ENCODE measurements at places on chromosomes 1 and 21.
A peak's percentile ranks its signal among the peaks of the same experiment; 100 is the strongest.

GRCh38 chr1:222877854-222878253 lies 63.0 kb downstream of the DISP1 start:
- no peak for DNase-seq

DNA sequence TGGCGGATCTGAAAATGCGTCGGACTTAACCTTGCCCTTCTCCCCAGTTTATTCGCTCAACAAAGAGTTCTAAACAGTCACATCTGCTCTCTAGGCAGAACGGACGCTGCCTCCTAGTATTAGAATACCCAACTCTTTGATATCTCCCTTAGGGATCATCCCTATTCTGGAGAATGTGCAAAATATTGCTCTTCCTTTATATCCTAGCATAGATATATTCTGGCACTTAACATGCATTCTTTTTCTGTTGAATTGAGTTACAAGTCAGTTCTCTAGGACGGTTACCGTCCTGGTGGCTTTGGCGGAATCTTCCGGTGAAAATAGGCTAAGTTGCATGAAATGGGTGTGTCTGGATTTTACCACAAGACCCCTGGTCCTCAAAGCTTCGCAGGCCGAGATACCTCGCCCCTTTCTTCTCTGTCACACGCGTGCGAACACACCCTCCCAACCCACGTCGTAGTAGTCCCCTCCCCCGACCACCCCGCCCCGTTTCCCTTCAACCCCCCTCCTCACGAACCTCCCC lies 501 bp upstream of the DNAJC6 start:
- DNase-seq: no peak

- DNase-seq: no peak
Observed at GRCh38 chr21:37915497-37915911, 753 bp downstream of the KCNJ6 start.

DNA sequence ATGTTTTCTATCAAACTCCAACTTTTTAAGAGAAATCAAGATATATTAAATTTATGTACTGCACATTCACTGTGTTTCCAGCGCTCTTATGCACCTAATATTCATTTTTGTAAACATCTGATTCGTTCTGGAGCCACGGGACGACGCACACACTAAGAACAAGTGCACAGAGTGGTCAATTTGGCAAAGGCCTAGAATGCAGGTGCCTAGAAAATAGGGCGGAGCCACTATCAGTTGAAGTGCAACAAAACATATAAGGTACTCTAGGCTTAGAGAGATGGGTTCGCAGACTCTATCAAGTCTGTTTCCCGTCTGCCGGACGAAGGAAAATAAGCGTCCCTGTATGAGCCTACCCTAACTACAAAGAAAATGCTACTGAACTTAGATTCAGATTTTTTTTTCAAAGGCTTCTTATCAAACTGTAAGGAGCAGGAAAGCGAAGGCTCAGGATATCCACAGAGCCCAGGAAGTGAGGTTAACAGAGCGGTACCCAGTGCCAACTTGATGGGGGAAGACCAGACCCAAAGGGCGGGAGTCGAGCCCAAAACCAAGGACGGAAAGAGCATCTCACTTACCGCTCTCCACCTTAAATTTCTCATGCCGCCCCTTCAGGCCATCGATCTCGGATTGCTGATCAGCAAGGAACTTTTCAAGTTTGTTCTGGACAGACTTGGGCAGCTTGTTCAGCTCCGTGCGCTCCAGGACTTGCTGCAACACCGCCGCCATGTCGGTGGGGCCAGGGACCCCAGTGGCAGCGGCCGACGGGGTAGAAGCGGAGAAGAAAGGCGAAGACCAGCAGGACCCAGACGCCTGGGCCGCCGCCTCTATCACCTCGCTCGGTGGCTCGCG lies 526 bp downstream of the TPR start:
- DNase-seq: peak; percentile 59

GRCh38 chr21:15928686-15929425 lies 199.1 kb downstream of the USP25 start:
- no peak for DNase-seq

DNA sequence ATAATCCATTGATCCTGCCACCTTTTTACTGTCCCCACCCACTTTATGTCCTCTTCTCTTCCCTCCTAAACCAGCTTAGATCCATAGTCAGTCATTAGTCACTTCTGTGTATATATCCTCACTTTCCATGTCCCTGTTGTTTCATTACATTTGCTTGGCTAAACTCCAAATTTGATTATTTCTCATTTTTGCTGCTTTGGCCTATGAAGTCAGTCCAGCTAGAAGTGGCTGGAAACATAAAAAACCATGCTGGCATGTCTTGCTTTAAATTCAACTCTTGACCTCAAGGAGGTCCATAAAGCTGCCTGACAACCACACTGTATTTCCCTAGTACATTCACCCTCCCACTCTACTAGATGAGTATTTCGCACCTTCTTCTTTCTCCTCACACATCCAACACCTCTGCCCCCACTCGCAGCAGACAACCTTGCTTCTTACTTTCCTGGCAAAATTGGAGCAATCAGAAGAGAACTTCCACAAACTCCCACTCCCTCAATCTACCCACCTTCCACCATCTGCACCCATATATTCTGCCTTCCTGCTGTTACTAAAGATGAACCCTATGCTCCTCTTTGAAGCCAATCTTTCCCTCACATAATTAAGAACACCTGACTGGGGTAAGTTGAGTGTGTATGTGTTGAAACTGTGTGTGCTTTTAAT lies 72.1 kb downstream of the ZNF648 start:
- no peak for DNase-seq

DNA sequence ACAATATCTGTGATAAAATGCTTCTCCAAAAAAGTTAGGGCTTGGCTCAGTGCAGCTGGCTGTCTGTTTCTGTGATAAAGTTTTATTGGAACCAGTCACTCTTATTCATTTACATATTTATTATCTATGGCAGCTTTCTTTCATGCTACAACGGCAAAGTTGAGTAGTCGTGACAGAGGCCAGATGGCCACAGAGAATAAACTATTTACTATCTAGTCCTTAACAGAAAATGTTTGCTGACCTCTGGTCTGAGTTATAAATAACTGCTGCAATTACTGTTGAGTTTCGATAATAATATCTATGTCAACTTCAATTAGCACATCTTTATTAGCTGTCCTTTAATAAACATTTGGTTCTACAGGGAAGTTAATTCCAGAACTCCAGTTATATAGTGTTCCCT lies 180.2 kb upstream of the RUNX1 start:
- DNase-seq: no peak

DNA sequence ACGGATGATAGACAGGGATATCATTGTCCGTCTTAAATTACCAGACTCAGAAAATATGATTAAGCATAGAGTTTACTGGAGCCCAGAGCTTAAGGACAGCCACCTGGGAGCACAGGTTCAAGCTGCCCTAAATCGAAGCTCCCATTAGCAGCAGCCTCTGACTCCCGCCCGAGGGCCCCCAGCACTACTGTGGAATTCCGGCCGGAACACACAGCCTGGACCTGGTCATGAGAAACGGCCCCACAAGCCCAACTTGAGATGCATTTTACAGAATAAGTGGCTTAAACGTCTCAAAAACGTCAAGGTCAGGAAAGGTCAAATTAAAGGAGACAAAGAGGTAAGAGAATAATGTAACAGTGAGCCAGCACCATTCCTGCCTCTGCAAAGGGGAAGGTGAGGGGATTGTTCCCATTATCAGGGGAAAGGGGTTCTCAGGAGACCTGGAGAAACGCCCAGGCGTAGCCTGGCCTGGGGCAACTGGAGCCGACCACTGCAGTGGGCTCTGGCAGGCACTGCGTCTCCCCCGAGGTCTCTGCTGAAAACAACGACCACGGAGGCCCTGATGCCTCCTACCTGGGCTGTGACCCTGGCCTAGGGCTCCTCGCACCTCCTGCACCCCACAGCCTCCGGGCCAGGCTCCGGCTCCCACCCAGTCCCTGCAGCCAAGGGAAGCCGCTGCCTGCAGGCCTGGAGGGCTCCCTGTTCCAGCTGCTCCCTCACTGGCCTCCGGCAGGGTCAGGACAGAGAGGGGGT lies 11.5 kb upstream of the COL6A1 start:
- no peak for DNase-seq

DNA sequence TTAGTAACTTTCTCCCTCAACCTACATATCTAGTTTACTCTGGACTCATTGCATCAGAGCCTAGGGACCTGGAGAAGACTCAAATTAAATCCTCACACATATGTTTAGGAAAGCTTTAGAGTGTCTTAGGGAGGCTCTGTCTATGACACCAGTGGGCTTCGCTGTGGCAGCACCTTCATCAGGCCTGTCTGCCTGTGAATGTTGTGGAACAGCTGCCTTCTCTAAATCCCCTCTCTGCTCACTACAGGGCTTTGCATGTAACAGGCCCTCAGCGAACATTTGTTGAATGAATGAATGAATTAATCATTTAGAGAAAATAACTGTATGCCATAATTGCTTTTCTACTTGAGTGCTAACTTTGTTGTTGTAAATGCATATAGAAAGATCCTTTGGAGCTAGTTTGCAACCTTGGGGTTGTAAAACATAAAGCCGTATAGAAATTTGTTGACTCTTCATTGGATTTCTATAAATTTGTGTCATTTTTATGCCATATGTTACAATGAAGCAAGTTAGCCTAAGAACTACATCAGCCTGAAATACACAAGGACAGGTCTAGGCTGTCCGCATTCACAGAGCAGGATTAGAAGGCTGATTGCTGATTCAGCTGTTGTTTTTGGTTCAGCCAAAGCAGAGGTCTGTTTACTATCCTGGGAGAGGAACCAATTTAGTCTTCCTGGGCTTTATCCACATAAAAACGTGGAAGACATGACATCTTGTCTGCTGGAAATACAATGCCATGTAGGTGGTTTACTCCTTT lies 238.0 kb downstream of the ASTN1 start:
- DNase-seq: no peak

DNA sequence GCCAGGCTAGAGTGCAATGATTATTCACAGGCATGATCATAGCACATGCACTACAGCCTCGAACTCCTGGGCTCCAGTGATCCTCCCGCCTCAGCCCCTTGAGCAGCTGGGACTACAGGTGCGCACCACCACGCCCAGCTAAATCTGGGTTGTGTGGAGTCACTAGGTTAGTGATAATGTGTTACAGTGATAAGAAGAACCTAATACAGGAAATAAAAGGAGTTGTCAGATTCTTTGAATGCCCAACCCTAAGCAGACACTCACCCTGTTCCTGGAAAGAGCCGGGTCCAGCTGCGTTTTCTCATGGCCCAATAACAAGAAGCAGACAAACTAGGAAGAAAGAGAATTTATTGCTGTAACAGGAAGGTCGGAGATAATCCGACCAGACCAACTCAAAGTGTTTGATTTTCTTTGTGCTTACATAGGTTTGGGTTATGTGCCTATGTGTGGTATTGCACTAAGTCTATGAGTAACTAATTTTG lies 8.8 kb downstream of the IFNGR2 start:
- DNase-seq: no peak

DNA sequence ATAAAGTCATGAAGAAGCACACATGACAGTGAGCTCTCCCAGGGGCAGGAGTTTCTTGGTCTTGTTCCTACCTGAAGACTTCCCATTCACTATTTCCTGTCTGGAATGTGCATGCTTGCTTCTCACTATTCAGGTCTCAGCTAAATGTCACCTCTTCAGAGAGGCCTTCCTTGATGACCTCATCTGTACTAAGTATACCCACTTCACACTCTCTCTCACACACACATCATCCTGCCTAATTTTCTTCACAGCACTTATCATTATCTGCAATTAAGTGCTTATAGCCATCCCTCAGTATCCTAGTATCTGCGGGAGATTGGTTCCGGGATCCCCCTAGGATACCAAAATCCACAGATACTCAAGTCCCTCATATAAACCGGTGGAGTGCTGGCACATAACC lies 146.4 kb upstream of the IVNS1ABP start:
- no peak for DNase-seq

DNA sequence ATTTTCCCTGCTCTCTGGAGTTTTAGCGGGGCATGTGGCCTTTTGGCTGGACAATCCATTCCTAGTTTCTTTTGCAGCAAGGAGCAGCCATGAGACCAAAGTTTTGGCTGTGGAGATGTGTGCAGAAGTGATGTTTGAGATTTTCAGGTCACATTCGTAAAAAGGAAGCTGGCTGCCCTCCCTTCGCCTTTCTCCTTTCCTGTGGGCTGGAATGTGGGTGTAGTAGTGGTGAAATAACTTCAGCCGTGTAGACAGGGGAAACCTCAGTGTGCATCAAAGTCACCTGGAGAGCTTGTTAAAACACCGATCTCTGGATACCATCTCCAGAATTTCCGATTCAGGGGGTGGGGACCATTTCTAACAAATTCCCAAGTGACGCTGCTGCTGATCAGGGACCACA lies 5.3 kb upstream of the GPR88 start:
- DNase-seq: no peak

- no peak for DNase-seq
Observed at GRCh38 chr1:10056599-10056987, 23.8 kb downstream of the UBE4B start.

DNA sequence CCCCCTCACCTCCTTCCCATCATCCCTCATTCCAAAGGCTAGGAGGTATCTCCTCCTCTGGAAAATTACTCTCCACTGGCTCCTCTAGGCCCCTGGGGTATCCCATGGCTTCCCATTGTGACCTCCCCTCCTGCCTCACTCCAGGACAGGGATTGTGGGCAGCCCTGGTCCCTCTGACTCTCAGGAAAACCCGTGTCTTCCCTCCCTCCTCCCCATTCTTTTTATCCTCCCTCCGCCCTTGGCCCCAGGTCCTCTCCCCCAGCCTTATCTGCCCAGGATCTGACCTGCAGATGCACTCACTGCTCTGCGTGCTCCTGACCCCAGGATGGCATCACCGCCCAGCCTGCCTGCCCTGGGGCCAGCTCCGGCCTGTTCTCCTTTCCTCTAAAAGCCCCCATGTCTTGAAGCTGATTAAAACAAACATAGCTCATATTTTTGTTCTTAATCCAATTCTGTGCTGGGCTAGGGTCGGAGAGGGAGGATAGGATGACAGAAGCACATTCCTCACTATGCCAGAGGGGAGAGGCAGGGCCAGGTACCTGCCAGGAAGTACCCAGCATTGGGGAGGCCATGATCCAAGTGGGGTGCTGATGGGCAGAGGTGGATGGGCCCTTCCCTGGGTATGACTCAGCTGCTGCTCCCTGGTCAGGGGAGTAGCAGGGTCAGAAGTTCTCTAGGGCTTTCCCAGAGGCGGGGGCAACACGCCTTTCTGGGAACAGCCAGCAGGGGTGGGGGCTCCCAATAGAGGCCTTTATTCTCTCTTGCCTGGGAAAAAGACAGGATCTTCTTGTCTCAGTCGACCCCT lies 13.8 kb upstream of the UBL4B start:
- no peak for DNase-seq

GRCh38 chr1:208644401-208645160 lies 400.4 kb upstream of the PLXNA2 start:
- DNase-seq: no peak

DNA sequence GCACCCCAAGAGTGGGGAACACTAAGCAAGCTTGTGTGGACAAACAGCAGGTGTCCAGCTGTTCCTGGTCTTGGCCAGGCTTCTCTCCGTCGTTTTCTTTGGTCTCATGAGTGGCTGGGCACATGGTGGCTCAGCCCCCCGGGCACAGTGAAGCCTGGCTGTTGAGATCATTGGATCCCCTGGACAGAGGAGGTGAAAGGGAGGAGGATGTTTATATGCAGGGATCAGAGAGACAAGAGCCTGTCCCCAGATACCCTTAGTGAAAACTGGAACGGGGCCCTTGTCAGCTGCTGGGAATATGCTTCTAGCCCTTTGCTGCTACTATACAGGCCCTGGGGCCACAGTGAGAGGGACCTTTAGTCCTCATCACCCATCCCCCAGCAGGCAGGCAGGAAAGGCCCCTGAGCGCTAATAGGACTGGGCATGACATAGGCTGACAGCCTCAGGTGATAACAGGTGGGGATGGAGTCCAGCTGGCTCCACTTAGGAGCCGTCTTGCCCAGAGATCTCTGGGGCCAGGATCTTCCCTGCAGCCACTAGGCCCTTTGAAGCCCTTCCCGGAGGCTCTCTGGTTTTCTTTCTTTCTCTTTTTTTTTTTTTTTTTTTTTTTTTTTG lies 16.4 kb downstream of the EPHA8 start:
- DNase-seq: no peak

- DNase-seq: no peak
Observed at GRCh38 chr1:58823481-58824010, 39.7 kb upstream of the JUN start.

All from activated CD4-positive, alpha-beta T cell treated with anti-CD3 and anti-CD28 coated beads for 36 hours (primary cell).